ENCODE measurements at places on chromosomes 13 and 19.

GRCh38 chr13:38670627-38671026 is 16.2 kb upstream of the FREM2 start:
- DNase-seq, result no peak

GRCh38 chr13:111328574-111329410 is 8.3 kb downstream of the TEX29 start:
- DNase-seq, result no peak

GRCh38 chr13:109868578-109869311 is 82.4 kb upstream of the IRS2 start:
- no peak for DNase-seq

GRCh38 chr13:82847595-82847994 is 1034.7 kb downstream of the SLITRK1 start:
- DNase-seq, result no peak

DNA sequence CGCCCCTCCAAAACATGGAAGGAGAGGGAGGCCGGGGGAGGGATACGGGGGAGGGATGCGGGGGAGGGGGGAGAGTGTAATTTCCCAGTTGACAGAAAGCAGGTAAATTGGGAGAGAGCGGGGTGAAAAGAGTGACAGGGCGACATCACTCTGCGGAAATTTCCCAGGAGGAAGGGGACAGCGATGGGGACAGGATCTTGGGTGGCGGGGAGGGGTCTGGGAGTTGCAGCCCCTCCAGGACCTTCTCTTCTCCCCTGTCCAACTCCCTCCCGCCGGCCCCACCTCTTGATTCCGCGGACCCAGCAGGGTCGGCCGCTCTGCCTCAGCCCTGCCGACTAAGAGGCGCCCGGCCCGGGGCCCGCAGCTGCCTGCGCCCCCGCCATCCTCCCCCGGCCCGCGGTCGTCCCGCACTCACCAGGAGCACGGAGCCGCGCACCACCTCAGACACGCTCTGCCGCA is 108.0 kb upstream of the DOCK9 start:
- no peak for DNase-seq

GRCh38 chr13:80901111-80901510 is 560.2 kb upstream of the SPRY2 start:
- DNase-seq, result no peak

- peak; percentile 38 for DNase-seq
Measured at GRCh38 chr13:24161010-24161775, 673 bp downstream of the SPATA13 start.

- DNase-seq, result no peak
Measured at GRCh38 chr13:94272038-94272437, 207.4 kb downstream of the DCT start.

DNA sequence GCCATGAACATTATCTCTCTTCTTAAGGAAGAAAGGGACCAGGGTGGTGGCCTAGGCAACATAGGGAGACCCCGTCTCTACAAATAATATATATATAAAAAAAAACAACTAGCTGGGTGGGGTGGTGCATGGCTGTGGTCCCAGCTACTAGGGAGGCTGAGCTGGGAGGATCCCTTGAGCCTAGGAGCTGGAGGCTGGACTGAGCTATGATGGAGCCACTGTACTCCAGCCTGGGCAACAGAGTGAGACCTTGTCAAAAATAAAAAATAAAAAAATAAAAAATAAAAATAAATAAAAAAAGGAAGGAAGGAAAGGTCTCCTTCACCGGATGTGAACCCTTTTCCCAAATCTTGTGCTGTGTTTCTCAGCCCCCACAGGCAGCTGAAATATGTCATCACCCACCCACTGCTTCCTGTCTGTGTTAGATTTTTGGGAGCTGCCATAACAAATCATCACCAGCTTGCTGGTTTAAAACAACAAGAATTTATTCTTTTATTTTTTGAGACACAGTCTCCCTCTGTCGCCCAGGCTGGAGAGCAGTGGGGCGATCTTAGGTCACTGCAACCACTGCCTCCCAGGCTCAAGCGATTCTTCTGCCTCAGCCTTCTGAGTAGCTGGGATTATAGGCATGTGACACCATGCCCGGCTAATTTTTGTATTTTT is 9.5 kb upstream of the TSPAN16 start:
- DNase-seq, result no peak

DNA sequence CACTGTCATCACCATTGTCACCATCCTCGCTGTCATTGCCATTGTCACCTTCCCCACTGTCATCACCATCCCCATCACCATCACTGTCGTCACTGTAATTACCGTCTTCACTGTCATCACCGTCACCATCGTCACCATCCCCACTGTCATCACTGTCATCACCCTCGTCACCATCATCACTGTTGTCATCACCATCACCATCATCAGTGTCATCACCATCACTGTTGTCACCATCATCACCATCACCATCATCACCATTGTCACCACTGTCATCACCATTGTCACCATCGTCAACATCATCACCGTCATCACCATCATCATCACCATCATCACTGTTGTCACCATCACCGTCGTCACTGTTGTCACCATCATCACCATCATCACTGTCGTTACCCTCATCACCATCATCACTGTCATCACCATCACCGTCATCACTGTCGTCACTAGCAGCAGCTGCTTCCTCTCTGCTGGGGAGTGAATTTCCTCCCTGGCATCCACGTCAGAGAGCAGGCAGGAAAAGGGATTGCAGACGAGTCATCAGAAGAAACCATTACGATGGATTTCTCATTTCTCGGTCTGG is 27.3 kb downstream of the TMEM255B start:
- DNase-seq, result no peak

DNA sequence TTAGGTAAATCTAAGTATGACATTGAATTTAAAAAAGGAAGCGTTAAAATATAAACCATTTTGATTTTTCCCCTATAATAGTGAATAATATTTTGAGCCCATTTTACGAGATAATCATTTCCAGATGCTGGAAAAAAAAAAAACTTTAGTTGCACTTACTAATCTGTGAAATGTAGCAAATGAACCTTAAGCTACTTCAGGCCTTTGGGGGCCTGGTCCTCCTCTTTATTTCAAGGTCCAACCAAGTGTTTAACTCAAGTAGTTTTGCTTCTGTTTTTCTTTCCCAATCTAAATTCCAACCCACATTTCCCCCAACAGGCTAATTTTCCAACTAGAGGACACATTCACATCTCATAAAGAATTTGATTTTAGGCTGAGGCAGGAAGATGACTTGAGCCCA is 101.2 kb downstream of the TNFRSF19 start:
- no peak for DNase-seq

DNA sequence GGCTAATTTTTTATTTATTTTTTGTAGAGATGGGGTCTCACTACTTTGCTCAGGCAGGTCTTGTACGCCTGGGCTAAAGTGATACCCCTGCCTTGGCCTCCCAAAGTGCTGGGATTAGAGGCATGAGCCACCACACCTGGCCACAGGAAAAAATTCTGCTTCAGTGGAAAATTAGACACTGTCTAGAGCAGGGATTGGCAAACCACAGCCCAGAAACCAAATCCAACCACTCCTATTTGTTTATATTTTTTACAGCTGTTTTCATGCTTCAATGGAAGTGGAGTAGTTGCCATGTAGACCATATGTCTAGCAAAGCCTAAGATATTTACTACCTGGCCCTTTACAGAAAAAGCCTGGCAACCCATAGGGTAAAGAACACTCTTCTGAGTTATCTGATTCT is 123.7 kb upstream of the MRI1 start:
- DNase-seq, result no peak

- no peak for DNase-seq
Measured at GRCh38 chr19:51398096-51398704, 7.8 kb upstream of the C19orf84 start.

DNA sequence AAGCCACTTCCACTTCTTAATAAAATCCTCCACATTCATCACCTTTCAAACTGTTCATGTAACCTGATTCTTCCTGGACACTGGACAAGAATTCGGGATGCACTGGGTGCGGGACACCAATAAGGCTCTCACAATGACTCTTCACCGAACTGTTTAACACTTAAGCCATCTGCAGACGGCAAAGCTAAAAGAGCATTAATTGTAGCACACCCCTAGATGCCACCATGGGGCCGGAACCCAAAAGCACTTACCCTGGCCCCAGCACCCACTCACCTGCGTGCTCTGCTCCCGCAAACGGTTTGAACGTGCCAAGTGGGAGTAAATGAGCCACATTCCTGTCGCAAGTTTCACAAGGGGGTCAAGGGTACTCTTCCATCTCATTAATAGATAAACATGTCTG is 254.3 kb upstream of the PRR20A start:
- no peak for DNase-seq

GRCh38 chr13:75258159-75258782 is 223.7 kb downstream of the TBC1D4 start:
- peak; percentile 32 for DNase-seq

- no peak for DNase-seq
Measured at GRCh38 chr13:50085063-50085462, 69.8 kb downstream of the KCNRG start.

GRCh38 chr13:110562696-110563462 is 1.4 kb upstream of the RAB20 start:
- DNase-seq, result no peak

GRCh38 chr13:92843549-92843948 is 383.1 kb upstream of the GPC6 start:
- DNase-seq, result peak; percentile 56

- DNase-seq, result no peak
Measured at GRCh38 chr19:484494-484893, 11.8 kb upstream of the MADCAM1 start.

- no peak for DNase-seq
Measured at GRCh38 chr13:53560556-53560955, 531.9 kb downstream of the OLFM4 start.

DNA sequence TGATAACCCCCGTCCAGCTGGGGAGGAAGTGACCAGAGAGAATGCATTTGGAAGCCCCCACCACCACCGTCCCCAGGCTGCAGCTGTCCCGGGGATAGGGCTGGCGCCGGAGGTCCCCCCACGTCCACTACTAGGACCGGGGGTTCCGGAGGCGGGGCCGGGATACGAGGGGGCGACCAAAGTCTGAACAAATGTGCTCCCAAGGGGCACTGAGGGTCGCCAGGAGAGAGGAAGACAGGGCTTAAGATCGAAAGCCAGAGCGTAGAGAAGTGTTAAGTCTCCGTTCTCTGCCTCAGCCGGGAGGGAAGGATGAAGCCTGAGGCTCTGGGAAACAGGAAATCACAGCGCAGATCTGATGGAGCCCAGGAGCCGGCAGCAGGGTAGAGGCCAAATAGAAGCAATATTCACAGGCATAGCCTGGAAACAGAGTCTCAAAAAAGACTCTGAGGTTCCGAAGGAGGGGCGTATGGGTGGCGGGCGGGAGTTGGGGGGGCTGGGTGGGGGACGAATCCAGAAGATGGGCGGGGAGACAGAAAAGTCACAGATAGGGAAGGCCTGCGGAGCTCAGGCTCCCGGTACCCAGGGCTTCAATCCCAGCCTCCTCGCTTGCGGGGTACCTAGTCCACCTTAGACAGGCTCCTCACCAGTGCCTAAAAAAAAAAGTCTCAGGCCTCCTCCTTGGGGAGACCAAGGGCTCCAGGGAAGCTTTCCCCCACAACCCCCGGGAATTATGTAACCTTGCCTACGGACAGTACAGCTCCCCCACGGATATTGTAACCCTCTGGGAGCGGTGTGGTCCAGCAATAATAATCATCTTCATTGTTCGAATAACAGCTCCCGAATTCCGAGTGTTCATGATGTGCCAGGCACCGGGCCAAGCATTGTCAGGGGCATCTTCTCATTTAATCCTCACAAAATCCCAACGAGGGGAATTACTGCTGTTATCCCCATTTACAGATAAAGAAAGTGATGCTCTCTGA is 1.1 kb upstream of the ERF start:
- peak; percentile 5 for DNase-seq

DNA sequence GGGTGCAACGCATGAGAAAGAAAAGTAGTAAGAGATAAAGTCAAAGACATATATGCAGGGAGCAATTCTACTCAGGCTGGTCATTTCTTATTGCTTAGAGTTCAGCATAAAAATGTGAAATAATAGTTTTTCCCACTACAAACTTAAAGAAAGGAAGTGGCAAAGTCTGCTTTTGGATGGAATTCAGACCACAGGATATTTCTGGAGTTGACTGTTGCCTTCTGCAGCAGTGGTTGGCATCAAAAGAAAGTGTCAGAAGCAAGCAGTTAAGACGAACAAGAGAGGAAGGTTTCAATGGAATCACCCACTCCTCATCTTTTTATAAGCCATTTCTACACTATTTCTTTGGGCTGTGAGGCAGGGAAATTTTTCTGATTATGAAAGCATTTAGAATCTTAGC is 36.2 kb upstream of the TRPC4 start:
- DNase-seq, result no peak

DNA sequence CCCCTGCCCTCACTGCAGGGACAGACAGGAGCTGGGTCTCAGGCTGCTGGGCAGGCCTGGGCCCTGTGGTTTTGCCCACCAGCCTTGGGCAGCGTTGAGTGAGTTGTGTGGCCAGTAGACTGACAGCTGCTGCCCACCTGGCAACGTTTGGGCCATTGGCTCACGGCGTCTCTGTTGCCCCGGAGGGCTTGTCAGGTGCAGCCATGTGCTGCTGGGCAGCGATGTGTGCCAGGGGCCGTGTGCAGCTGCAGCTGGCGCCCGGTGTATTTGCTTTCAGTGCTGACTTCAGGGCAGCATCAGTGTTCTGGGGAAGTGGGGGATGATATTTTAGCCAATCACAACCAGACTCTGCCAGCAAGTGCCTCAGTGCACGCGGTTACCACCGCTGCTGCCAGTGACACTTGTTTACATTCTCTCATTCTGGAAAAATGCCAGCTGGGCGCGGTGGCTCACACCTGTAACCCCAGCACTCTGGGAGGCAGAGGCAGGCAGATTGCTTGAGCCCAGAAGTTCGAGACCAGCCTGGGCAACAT is 10.6 kb downstream of the FZR1 start:
- peak; percentile 66 for DNase-seq

DNA sequence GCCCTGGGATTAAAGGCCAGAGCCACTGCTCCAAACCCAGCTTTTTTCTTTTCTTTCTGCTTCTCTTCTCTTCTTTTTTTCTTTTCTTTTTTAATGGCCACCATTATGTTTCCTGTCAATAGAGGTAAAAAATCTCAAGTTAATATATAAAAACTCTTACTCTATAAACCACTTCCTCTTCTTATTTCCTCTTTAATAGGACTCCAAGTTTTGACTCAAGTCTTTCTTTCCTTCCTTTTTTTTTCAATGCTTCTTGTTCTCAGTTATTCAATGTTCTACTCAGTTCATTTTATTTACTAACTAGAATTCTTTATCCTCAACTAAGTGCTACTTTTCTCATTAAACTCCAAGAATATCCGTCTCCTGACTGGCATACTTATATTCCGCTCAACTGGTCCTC is 27.1 kb upstream of the MYCBP2 start:
- DNase-seq, result no peak
